ENCODE measurements at places on chromosomes 2 and 18. TPM values are rescaled to one million over a fixed set of nuclear protein-coding genes. Genes with fewer than 3 reads are reported as not detected.

- DNase-seq: no peak
These were observed 697.3 kb downstream of the TRIB2 start for GRCh38 chr2:13413989-13414388.

DYTN gene
- total RNA-seq: not detected

GRCh38 chr2:32940316-32940997, 6.3 kb upstream of the LTBP1 start:
- no peak for DNase-seq

GRCh38 chr18:9741406-9741792, 33.3 kb downstream of the RAB31 start:
- DNase-seq: no peak

GRCh38 chr2:178592655-178593054, 112.4 kb downstream of the PLEKHA3 start:
- no peak for DNase-seq

ARHGAP28 gene
- 6.8 TPM for total RNA-seq

DNA sequence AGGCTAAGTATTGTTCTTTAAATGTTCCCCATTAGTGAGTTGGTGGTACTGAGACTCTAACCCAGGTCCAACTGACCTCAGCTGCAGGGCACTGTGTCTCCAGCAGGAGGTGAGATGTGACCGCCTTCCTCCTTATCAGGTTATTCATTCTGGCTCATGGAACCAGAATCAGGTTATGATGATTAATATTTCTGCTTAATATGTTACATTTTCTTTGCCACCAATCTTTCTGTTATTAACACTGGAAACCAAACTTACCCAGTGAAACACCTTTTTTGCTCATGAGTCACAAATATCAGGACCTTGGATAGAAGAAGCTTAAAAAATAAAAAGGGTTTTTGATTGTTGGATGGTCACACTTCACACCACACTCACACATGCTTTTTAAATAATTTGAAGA, 85.4 kb downstream of the DPP4 start:
- no peak for DNase-seq

LHCGR gene
- total RNA-seq: not detected

DNA sequence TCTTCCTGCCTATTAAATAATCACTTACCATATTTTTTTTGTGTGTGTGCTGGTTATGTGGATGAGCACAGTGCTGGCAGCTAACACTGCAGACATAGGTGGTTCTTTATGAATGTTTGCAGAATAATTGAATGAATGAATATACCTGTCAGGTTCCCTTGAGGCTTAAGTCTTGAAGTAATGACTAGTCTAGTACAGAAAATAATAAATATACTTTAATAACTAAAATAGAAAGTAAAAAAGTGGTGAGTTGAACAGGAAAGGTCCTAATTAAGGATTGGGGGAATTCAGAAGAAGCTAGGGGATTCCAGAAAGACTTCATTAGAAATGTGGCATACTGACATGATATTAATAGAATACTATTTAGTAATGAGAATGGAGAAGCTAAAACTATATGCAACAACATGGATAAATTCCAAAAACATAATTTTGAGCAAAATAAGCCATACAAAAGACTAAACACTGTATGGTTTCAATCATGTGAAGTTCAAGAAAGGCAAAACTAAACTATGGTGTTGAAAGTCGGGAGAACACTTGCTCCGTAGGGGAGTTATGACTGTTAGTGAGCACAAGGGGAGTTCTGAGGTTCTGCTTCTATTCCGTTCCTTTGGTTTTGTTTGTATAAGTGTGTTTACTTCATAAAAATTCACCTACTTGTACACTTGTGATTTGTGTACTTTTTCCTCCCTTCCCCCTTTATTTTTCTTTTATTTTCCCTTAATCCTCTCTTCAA, 464.6 kb downstream of the MTX2 start:
- no peak for DNase-seq

- DNase-seq: no peak
These were observed 34.3 kb downstream of the GIGYF2 start for GRCh38 chr2:232731470-232731869.

GRCh38 chr2:162219426-162219825, 23.8 kb downstream of the FAP start:
- DNase-seq: no peak

- DNase-seq: no peak
These were observed 36.5 kb downstream of the CNGA3 start for GRCh38 chr2:98382739-98383138.

GRCh38 chr2:181021199-181021789, 40.9 kb downstream of the UBE2E3 start:
- DNase-seq: no peak

- DNase-seq: no peak
These were observed 19.3 kb downstream of the BCL11A start for GRCh38 chr2:60534052-60534685.

- DNase-seq: no peak
These were observed 68.5 kb downstream of the MTA3 start for GRCh38 chr2:42636934-42637333.

FN1 gene
- 208 TPM for total RNA-seq

- DNase-seq: peak; percentile 76
These were observed 20.2 kb upstream of the TUBB6 start for GRCh38 chr18:12287684-12288402.

DNA sequence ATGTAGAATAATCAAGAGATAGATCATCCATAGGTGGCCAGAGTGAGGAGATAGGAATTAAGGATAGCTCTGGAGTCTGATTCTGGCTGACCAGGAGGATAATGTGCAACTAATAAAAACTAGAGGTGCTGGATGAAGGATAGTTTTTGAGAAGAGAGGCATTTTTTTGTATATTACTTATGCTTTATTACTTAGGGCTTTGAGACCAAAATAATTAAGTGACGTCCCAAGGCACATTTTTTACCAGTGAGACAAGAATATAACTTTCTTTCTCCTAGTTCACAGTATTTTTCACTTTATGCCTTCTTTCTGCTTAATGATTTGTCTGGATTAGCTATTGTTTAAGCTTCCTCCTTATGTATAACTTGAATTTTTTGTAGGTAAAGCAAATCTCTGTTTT, 756.6 kb downstream of the TSN start:
- no peak for DNase-seq

FZD7 gene
- 5.9 TPM for total RNA-seq

DNA sequence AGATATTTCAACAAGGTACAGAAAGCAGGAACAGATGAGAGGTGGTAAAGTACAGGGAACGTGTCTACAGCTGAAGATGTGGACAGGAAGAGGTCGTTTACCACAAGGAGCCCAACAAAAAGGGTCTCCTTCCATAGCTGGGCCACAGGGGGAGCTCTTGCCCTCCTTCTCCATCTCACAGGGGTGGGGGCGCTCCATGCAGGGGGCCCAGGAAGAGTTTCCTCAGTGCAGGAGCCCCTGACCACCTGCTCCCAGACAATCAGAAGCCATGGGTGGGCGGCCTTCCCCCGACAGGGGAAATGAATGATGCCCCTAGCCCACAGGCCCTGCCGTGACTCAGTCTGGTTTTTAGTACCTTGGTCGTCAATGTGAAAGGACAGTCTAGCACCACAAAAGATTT, 163.6 kb upstream of the ZNF516 start:
- no peak for DNase-seq

- DNase-seq: no peak
These were observed 56.7 kb downstream of the GALNT14 start for GRCh38 chr2:31081492-31081891.

DNA sequence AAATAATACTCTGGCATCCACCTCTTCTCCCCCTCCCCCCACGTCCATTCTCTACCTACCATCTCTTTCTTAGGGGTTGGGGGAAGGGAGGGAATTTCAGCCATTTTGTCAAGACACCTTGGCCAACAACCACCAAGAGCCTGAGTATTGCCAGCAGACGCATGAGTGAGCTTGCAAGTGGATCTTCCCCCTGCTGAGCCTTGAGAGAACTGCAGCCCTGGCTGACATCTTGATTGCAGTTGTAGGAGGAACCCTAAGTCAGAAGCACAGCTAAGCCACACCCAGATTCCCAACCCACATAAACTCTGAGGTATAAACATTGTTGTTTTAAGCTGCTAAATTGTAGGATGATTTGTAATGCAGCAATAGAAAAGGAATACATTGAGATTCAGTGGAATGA, 165.6 kb downstream of the TMEFF2 start:
- no peak for DNase-seq

DSC2 gene
- total RNA-seq: 222 TPM

GRCh38 chr2:228334180-228334579, 152.7 kb upstream of the SPHKAP start:
- no peak for DNase-seq

DNA sequence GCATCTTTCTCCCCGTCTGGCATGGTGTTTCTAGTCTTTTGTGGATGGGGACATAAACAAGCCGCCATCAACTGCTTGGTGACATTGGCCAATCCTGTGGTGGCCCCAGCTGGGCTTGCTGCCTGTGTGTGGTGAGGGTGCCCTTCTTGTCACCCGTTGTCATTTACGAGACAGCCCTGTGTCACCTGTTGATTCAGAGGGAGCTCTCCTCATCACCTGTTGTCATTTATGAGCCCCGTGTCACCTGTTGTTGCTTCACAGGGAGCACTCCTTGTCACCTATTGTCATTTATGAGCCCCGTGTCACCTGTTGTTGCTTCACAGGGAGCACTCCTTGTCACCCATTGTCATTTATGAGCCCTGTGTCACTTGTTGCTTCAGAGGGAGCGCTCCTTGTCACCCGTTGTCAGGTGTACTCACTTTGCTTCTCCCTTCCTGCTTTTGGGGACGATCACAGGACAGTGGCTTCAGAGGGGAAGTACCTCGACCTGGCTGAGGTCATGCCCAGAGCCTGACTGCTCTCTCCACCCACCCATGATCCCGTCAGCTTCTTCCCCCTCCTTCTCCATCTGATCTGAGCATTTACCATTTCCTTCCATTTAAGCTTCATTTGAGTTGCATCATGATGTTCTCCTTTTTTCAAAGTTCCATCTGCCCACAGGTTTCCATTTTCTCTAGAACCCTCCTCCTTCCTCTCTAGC, 29.1 kb downstream of the HPCAL1 start:
- DNase-seq: peak; percentile 34

DNA sequence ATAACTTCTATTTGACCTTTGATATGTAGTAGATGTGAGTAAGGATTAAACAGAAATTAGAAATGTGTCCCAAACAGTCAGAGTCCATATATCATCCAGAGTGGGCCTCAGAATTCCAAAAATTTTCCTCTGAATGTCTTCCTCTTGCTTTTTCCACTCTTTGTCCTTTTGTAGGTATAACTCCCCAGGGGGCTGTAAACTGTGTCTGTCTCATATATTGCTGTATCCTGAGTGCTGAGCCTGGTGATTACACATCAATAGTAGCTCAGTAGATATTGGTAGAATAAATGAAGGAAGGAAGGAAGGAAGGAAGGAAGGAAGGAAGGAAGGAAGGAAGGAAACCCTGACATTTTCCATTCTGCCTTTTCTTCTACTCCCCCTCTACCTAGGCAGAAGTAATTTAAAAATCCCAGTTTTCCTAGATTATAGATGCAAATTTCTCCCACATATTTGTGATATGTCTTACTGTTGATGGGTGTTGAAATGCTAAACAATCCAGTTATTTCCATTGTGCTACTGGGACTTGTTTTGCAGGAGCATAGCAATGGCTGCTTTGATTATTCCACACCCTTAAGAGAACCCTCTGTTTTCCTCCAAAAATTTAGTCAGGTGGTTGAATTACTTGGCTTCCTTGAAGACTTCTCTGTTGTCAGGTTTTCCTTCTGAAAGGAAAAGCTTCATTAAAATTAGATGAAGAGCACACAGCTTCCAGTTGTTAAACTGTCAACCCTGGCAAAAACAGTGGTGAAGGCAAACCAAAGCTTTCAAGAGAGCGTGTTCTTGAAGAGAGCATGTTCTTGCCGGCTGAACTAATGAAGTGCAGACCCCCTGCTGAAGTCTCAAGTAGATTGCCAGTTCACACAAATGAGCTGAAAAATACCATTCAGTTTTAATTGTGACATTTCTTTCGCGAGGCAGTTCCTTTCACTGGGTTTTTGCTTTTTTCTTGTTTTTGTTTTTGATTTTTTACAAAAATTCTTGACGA, 147.8 kb downstream of the KCNE4 start:
- no peak for DNase-seq

DNA sequence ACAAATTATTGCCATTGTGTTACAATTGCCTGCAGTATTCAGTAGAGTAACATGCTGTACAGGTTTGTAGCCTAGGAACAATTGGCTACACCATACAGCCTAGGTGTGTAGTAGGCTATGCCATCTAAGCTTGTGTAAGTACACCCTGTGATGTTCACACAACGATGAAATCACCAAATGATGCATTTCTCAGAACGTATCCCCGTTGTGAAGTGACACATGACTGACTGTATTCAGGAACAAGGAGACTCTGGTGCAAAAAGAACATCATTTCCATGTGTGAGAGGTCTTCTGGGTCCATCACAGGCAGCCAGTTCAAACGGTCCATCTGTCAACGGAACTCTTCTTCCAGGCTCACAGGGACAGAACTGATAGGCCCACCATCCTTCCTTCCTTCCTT, 263.7 kb downstream of the ANAPC1 start:
- DNase-seq: no peak

KLHL29 gene
- total RNA-seq: 5.5 TPM

DNA sequence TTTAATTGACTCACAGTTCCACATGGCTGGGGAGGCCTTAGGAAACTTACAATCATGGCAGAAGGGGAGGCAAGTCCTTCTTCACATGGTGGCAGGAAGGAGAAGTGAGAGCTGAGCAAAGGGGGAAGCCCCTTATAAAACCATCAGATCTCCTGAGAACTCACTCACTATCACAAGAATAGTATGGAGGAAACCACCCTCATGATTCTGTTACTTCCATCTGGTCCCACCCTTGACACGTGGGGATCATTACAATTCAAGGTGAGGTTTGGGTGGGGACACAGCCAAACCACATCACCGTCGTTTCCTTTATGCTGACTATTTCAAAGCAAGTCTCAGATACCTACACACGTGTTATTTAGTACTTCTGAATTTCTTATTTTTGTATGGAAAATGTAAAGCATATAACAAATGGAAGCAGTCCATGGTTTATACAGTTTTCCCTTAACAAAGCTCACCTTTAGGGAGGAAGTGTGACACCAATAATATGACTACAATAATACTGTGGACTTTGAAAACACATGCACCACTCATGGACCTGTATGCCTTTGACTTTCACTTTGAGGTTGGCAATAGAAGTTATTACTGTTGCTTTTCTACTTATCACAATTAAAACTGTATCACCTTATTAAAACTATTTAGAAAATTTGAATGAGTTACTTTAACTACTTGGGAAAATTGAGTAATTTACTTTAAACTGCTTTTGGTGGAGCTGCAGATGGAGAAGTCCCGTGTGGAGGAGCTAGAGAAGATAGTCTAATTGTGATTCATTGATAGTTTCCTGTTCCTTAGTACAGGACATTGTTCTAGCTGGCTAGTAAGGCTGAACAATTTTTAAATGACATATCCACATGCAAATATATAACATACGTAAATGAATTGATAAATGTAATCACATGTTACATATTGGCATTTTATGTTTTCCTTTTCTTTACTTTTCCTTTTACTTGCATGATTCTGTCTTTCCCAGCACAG, 37.3 kb downstream of the MTCL1 start:
- no peak for DNase-seq

KCNS3 gene
- 21.6 TPM for total RNA-seq

All from mucosa of descending colon (tissue), 3 donors.